ENCODE measurements at places on chromosomes 1 and 21. TPM values are rescaled to one million over a fixed set of nuclear protein-coding genes. Genes with fewer than 3 reads are reported as not detected.

- H3K4me3 ChIP-seq = no peak overlapping the region
- DNase-seq = no peak
- peaks cover 15% of the 10 kb centered on the region for H3K27me3 ChIP-seq
- H3K36me3 ChIP-seq = no peaks in the 10 kb centered on the region
- no peak overlapping the region for H3K27ac ChIP-seq
These were observed 6.4 kb downstream of the CLCA2 start for GRCh38 chr1:86430376-86430775.

DNA sequence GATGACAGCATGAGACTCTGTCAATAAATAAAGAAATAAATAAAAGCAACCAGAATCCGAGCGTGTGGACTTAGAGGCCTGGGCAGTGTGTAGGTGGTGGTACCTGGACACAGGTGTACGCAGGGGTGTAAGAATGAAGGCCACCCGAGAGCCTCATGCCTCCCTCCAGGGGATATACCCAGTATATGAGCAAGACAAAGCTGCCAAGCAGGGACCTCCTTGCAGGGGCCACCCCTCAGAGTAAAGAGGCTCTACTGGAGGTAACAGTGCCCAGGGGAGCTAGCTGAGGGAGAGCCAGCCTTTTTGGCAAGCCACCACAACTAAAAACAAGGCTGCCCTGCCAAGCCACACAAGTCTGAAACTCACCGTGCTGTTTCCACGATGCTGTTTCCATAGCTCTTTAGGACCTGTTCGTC lies 179.2 kb upstream of the RAB4A start:
- H3K4me3 ChIP-seq = no peak overlapping the region
- H3K27ac ChIP-seq = no peak overlapping the region
- no peaks in the 10 kb centered on the region for H3K36me3 ChIP-seq
- H3K4me1 ChIP-seq = peaks cover 5% of the 10 kb centered on the region
- peaks cover 7% of the 10 kb centered on the region for H3K27me3 ChIP-seq
- DNase-seq = no peak

DNA sequence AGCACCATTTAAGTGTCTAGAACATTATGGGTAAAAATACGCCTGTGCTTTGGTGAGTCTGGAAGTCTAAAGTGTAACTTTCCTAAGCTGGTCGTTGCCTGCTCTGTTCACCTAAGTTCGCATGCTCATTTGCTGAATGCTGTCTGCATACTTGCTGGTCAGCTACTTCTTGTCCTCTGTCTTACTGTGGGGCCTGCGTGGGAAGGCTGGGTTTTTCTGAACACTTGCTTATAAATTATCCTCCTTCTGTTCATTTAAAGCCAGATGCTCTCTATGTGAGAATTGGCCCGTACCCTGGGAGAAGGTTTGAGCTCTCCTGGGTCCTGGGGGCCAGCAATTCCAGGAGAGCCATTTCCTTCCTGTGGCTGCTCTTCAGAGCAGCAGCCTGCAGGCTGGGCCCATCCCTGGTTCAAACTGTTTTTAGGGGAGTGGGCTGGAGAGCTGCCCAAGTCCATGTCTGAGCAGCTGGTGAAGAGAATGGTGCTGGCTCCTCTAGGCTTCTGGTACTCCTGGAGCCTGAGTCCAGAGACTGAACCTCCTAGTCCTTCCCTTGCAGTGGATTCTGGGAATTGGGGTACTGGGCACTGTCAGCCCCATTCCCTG lies 75.7 kb downstream of the GALNT2 start:
- no peaks in the 10 kb centered on the region for H3K36me3 ChIP-seq
- H3K27ac ChIP-seq = no peak overlapping the region
- peaks cover 45% of the 10 kb centered on the region for H3K4me1 ChIP-seq
- no peak for DNase-seq

DNA sequence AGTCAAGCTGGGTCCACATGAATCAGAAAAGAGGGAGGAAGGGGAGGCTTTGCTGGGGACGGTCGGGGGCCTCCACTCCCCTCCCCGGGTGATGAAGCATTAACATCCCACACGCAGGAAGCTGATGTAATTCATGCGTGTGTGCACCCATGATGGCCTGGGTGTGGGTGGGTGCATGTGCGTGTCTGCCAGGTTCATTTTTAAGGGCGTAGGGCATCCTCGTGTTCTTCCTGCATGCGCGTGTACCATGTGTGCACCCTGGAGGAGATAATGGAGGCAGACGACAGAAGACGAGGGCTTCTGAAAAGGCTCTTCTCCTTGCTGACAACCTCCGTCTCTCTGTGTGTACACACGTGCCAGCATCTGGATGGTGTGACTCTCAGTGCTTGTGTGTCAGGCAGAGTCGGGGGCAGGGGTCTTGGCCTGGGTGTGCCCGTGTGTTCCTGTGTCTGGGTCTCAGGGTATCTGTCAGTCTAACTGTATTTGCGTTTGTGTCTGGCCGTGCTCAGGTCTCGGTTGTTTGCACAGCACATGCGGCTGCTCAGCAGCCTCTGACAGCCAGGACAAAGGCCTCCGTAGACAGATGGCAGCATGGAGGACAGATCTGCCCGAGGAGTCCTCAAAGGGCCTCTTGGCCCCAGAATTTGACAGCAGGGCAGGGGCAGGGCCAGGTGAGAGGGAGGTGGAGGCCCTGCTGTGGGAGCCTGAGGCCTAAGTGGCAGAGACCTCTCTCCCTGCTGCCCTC lies 2.4 kb downstream of the RAP1GAP start:
- H3K4me3 ChIP-seq = no peak overlapping the region
- H3K36me3 ChIP-seq = no peaks in the 10 kb centered on the region
- no peak overlapping the region for H3K27ac ChIP-seq
- DNase-seq = no peak

Gene RAB7B
- total RNA-seq = not detected

Gene GPA33
- 0.64 TPM for total RNA-seq
